ENCODE measurements at places on chromosomes 12 and 14.

- no peak for DNase-seq
Observed at GRCh38 chr12:75798136-75798926, 233.2 kb downstream of the PHLDA1 start.

DNA sequence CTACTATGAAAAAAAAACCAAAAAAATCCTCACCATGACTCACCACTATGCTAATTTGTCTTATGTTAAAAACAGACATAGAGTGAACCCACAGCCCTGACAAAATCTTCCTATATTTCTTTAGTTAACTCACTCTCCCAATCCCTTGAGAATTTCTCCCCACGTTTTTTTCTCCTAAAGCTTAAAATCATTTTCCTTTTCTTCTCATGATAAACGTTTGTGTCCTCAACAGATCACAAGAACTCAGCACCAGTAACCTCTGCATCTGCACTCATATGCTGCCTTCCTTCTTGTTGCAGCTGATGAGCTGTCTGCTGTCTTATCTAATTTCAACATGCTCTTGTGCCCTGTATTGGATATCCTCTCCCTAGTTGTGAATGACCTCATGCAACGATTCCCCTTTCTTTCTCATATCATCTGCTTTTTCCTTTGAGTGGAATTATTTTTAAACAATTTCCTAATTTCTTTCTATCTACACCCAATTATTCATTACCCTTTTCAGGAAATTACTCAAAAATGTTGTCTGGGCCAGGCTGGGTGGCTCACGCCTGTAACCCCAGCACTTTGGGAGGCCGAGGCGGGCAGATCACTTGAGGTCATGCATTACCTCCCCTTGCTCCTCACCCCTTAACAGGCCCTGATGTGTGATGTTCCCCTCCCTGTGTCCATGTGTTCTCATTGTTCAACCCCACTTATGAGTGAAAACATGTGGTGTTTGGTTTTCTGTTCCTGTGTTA, 427.5 kb upstream of the MGAT4C start:
- DNase-seq, result no peak

DNA sequence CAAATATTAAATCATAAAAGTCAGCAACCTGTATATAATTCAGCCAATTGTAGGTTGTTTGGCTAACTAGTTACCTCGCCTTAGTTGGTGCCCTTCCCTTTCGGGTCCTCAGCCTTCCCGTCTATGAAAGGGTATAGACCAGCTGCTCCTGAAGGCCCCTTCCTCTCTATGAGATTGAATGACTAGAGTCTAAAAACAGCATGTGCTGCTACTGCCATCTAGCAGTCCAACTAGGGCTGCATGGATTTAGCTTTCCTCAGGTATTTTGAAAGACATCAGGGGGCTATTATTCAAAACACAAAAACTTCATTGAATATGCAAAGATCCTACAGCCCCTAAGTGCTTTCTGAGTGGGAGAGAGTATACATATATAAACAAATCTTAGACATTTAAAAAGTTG, 37.0 kb upstream of the TMEM263 start:
- no peak for DNase-seq

DNA sequence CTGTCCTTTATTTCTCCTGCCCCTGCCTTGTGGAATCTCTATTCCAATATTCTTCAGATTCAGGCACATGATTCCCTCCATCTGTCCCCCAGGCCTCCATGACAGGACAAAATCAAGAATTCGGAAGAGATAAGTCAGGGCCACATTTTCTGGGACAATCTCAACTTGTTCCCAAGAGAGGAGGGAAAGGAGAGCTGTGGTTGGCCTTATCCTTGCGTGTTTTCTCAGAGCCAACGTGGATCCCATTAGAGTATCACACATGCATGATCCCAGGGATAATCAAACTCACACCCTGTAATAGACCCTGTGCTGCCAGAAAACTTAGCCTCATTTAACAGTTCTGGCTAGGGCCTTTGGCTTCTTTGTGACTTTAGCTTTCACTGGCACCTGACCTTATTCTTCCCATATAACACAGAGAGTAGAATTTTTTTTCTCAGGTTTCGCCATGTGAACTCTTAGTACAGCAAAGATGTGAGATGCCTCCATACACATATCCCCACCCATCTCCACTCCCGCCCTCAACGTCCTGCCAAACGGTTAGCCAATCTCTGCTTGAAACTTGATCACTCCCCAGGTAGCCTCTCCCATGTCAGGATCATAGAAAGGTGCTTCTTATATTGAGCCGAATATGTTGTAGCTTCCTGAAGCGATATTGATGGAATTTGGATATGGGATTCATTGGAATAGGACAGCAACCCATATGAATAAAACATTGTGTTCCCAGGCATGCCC, 6.7 kb upstream of the KRT1 start:
- no peak for DNase-seq

DNA sequence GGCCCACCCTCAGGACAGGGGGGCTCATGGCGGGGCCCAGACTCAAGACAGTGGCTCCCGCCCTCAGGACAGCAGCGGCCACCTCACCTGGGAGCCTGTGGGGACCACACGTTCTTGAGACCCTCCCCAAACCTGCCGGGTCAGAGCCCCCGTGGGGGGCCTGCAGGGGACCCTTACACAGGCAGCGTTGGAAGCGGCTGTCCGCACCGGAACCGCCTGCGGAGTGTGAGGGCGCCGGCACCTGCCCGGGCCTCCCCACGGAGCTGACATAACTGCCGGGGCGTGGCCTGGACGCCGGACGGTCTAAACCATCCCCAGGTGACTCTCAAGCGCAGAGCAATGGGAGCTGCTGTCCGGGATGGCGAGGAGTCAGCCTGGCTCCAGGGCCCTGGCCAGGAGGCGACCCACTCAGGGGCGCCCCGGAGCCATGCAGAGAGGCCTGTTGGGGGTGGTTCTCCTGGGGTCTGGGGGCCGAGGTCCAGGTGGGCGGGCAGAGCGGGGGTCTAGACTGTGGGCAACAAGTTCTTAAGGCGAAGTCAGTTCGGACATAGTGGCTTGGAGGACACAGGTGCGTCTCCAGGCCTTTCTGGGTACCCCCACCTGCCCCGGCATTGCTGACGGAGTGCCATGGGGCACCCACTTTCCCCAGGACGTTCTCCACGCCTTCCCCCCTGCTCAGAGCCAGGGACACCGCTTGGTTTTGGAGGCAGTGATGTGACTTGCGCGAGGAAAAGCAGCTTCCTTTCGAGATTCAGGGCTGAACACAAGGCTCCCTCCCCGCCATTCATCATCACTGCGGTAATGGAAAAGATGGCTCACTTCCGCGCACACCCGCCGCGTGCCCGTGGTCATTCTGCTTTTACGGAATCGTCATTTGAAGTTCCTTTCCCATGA, 23.2 kb downstream of the GALNT9 start:
- no peak for DNase-seq

GRCh38 chr14:32265584-32265983, 62.5 kb upstream of the RNU6-8 start:
- no peak for DNase-seq

- no peak for DNase-seq
Observed at GRCh38 chr12:86042062-86042461, 168.0 kb downstream of the NTS start.

GRCh38 chr12:6058481-6059161, 65.8 kb downstream of the VWF start:
- no peak for DNase-seq

DNA sequence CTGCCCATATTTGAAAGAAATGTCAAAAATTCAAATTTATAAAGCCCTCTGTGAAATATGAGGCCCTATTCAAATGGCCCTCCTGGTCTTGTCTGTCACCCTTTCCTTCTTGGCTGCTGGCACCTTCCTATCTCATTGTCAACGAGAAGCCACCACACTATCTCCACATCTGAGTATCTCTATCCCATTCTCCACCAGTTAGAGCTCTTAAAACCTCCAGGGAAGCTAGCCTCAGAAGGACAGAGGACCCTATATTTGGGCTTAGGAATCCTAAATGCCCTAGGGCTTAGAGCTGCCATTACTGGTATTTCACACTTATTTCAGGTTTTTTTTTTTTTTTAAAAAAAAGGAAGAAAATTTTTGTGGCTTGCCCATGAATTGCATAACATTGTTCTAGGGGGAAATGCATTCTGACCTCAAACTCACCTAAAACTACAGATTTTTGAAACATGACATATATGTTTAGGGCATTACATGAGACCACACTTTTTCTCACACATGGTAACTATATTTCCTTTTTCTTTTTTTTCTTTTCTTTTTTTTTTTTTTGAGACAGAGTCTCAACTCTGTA, 25.0 kb downstream of the SLC25A21 start:
- no peak for DNase-seq

DNA sequence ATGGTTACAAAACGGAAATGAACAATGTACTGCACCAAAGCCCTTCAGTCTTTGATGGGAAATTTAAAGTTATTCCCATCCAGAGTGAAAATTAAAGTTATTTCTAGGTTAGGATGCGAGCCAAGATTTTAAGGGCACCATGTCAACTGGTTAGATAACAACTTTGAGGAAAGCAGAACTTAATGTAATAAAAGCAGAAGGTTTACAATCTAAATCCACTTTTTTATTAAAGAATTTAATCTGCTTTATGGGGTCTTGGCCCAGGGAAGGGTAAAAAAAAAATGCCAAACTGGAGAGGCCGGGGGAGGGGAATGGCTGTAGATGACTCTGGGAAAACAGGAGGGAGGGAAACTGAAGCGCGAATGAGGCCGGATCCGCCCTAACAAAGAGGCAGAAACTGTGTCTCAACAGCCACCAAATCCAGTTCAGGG, 108.2 kb upstream of the ATF7IP start:
- peak; percentile 90 for DNase-seq

GRCh38 chr14:40599725-40600124, 1007.0 kb upstream of the LRFN5 start:
- no peak for DNase-seq

GRCh38 chr12:97748298-97748697, 285.7 kb downstream of the RMST start:
- no peak for DNase-seq

- DNase-seq, result no peak
Observed at GRCh38 chr14:68660495-68660894, 132.4 kb downstream of the ZFP36L1 start.

GRCh38 chr14:87066221-87066817, 926.7 kb downstream of the GALC start:
- no peak for DNase-seq

GRCh38 chr12:501722-502447, 42.1 kb downstream of the B4GALNT3 start:
- no peak for DNase-seq

- DNase-seq, result peak; percentile 26
Observed at GRCh38 chr12:102406033-102406584, 74.3 kb downstream of the IGF1 start.

- DNase-seq, result no peak
Observed at GRCh38 chr14:42027271-42027670, 420.6 kb downstream of the LRFN5 start.

- no peak for DNase-seq
Observed at GRCh38 chr12:87676731-87677130, 352.5 kb downstream of the C12orf50 start.

- no peak for DNase-seq
Observed at GRCh38 chr12:18919871-18920511, 182.1 kb downstream of the CAPZA3 start.

- no peak for DNase-seq
Observed at GRCh38 chr14:85762526-85762925, 232.6 kb downstream of the FLRT2 start.

DNA sequence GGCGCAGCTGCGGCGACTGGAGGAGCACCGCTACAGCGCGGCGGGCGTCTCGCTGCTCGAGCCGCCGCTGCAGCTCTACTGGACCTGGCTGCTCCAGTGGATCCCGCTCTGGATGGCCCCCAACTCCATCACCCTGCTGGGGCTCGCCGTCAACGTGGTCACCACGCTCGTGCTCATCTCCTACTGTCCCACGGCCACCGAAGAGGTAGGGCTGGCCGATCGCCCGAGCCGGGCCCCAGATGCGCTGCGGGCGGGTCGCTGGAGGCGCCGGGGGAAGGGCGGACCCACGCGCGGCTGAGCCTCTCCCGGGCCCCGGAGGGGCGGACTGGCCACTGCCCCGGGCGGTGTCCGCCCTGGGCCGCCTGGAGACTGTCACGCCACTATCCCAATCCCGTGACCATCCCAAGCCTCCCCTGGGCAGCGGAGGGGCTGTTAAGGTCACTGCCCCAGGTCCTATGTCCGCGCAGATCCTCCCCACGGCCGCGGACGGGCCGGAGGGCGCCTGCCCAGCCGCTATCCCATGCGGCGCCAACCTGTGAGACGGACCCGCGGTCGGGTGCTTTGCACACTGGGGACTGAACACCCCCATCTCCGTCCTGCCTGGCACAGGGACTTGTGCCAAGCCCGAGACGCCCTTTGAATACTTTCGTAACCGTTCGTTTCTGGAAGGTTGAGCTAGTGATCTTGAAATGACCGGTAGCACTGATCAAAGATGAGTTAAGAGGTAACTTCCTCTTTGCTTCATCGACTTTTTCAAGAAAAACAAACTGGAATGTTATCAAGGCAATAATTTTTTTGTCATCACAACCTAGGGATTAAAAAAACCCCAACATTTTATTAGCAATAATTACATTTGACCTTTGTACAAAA, 725 bp downstream of the CHPT1 start:
- peak; percentile 46 for DNase-seq

DNA sequence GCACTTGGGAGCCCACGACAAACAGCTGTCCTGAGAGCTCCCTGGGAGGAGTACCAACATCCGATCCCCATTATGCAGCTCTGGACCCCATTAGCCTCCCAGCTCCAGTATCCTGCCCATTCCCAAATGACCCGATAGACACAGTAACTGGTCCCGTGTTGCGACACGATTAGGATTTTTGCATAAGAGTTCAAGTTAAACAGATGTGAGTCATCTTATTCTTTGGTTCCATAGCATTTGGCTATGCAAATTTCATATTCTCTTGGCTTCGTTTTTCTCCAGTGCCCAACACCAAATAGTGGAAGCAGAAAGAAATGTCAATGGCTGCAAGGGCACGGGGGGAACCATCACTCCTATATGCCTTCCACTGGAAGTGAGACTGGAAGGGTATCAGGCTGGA, 43.0 kb upstream of the LRRC10 start:
- DNase-seq, result no peak

DNA sequence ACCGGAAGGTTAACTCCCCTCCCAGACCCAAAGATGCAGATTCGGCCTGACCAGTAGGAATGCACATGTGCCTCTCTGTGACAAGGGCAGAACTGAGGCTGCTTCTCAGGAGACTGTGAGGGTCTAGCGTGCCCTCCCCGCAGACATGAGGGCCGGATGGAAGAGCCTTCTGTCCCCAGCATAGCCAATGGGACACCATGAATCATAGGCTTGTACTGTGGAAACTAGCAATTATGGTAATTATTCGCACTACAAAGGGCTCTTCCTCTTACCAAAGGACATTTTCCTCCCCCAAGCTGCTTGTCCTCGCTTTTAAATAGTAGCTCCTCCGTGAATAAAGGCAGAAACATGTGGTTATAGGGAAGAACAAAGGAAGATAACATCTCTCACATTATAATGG, 6.2 kb downstream of the COA8 start:
- DNase-seq, result no peak

DNA sequence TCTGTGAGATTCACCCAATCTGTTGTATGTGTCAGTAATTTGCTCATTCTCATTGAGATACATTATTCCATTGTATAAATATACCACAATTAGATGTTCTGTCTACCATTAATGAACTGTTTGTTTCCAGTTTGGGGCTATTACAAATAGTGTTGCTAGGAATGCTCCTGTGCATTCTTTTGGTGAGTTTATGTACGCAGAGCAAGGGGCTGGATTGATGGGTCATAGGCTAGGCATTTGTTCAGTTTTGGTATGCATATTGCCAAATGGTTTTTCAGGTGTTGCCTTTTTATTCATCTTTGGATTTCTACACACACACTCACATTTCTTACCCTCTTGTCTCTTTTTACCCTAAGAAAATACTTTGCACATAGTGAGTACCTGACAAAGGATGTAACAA, 93.4 kb downstream of the GPATCH2L start:
- no peak for DNase-seq

Data from heart left ventricle (tissue), 16 donors.